ENCODE measurements at places on chromosomes 1 and 21.

GRCh38 chr21:29436143-29436542 lies 137.4 kb downstream of the BACH1 start:
- DNase-seq: no peak

GRCh38 chr1:163870666-163871065 lies 548.9 kb downstream of the NUF2 start:
- no peak for DNase-seq

GRCh38 chr21:20259031-20259867 lies 739.0 kb upstream of the NCAM2 start:
- no peak for DNase-seq

DNA sequence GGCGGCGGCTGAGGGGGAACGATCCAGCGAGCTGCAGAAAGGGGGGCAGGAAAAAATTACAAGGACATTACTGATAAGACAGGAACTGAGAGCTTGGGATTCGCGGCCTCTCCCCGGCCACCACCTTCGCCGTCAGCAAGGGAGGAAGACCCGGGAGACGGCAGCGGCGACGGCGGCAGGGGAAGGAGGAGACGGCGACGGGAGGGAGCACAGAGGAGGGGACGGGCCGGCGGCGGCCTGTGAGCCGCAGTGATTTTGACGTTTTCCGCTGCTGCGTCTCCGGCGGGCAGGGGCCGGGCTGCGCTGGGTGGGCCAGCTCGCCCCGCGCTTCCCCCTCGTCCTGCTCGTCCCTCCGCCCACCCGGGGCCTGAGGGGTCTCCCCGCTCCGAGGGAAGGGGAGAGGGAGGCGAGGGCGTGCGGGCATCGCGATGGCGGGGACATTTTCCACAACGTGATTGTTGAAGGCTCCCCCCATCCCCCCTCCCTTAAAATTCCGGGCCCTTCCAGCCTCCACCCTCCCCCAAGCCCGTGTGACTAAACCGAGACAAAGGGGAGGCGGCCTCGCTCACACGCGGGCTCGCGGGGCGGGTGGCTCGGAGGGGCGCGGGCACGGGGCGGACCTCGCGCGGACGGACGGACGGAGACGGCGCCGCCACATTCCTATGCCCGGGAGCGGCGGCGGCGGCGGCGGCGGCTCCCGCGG lies 407 bp downstream of the CAMSAP2 start:
- DNase-seq: peak; percentile 62

GRCh38 chr1:114558544-114558943 lies 22.9 kb downstream of the BCAS2 start:
- no peak for DNase-seq

DNA sequence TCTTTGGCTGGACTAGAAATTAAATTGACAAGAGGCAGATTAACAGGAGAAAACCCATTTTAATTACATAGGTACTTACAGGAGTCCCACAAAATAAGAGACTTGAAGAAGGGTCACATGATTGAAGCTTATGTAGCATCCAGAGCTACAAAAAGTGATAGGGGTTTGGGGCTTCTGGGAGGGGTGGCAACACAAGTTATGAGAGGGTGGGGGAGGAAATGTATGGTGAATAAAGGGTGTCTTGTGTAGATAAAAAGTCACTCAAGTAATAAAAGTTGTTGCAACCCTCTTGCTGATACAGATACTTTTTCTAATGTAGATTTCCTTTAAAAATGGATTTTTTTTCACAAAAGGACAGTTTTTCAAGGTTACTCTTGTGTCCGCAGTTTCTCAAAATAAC lies 24.0 kb downstream of the USP25 start:
- DNase-seq: no peak

DNA sequence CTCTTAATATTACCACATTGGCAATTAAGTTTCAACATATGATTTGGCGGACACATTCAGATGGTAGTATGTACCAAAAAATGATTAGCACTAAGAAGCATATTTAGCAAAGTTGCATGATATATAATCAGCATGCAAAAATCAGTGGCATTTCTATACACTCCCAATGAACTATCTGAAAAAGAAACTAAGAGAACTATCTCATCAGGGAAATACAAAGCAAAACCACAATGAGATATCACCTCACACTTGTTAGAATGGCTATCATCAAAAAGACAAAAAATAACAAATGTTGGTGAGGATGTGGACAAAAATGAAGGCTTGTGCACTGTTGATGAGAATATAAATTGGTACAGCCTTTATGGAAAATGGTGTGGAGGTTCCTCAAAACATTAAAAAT lies 31.4 kb upstream of the DENND1B start:
- DNase-seq: no peak

GRCh38 chr1:25256578-25256965 lies 9.3 kb upstream of the RSRP1 start:
- DNase-seq: no peak

- no peak for DNase-seq
These were observed 233.0 kb upstream of the NRIP1 start for GRCh38 chr21:15297824-15298223.

DNA sequence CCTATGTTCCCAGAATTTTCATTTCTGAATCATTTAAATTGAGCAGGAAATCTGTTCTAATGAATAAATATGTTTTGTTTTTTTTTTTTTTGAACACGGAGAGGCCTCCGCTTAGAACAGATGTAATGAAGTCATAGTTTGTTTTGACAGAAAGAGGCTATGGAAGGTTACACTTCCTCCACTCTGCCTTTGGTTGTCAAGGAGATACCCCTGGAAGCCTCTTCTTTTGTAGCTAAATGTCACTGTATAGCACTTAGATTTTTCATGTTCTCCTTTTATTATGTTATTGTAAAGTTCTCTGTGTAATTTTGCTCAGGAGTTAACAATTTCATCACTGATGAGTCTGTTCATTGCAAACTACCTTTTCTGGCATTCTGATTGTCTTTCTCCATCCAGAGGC lies 22.7 kb upstream of the GNG12 start:
- no peak for DNase-seq

- peak; percentile 26 for DNase-seq
These were observed 305.4 kb upstream of the PTBP2 start for GRCh38 chr1:96416111-96416595.

GRCh38 chr1:206834217-206834616 lies 31.2 kb upstream of the IL20 start:
- no peak for DNase-seq

DNA sequence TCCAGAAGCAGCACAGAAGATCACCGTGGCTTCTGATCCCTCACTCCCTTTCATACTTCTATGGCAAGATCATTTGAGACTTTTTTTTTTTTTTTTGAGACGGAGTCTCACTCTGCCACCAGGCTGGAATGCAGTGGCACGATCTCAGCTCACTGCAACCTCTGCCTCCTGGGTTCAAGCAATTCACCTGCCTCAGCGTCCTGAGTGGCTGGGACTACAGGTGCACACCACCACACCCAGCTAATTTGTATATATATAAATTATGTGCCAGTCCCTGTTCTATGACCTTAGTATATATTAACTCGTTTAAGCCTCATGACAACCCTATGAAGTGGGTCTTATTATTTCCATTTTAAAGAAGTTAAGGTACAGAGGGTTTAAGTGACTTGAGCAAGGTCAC lies 298.5 kb downstream of the VAV3 start:
- DNase-seq: no peak

DNA sequence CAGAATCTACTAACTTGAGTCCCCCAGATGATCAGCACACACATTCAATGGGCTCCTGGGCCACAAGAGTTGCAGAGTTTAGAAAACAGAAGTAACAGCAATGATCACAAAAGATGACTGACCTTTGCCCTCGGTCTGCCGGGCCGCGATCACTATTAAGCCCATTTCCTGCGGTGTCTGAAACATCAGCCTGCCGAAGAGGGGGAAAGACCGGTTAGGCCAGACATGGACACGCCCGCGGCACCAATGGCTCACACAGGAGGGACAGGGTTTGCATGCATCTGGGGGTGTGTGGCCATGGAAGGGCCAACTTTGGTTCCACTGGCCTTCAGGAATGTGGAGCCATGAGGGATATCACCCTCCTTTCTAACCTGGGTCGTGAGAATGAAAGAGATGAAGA lies 68.2 kb downstream of the SIM2 start:
- DNase-seq: no peak

DNA sequence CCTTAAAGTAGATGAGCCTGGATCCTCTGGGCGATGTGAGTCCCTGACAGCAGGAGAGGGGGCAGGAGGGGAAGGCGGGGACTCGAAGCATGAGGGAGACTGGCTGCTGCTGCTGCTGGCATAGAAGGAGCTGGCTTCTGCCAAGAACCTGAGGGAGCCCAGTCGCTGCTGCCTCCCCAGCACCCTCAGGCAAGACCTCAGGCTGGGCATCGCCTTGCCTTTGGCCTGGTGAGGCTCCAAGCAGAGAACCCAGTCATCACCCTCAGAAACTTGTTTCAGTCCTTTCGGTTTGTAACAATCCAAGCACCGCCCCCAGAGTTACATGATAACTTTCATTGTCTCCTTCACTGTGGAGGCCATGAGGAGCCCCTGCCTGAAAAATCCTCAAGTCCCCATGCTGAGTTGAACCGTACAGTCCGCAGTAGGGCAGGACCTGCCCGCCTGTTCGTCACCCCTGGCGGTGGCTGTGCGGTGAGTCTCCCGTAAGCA lies 38.8 kb downstream of the POFUT2 start:
- peak; percentile 53 for DNase-seq
